A549 treated with GW870086 at 1 μM for 4 hours (cell line): ENCODE measurements at places on chromosomes 7 and 10. TPM values are rescaled to one million over a fixed set of nuclear protein-coding genes. Genes with fewer than 3 reads are reported as not detected.

ZNF786 gene
- total RNA-seq, result 5.5 to 6.4 TPM (median 6.1 TPM) in 5 replicates

ATG9B gene
- total RNA-seq, result 0.31 to 1.3 TPM (median 0.58 TPM) in 5 replicates

FKBP6 gene
- not detected in 5 replicates for total RNA-seq

PAPSS2 gene
- total RNA-seq, result 17.2 to 23.2 TPM (median 21.4 TPM) in 5 replicates

LGI1 gene
- not detected in 5 replicates for total RNA-seq

RNF148 gene
- not detected in 5 replicates for total RNA-seq
